ENCODE measurements at places on chromosomes 3 and 15.

GRCh38 chr15:53875139-53875538, 103.1 kb upstream of the UNC13C start:
- no peaks in the 10 kb centered on the region for H3K27me3 ChIP-seq
- H3K4me1 ChIP-seq = no peaks in the 10 kb centered on the region
- H3K36me3 ChIP-seq = no peaks in the 10 kb centered on the region
- no peak for DNase-seq
- H3K27ac ChIP-seq = no peak overlapping the region
- H3K4me3 ChIP-seq = no peak overlapping the region

- no peak overlapping the region for H3K27ac ChIP-seq
- H3K4me1 ChIP-seq = peaks cover 7% of the 10 kb centered on the region
- H3K4me3 ChIP-seq = no peak overlapping the region
- peak; percentile 46 for DNase-seq
- H3K36me3 ChIP-seq = no peaks in the 10 kb centered on the region
These were observed 177.2 kb downstream of the LRRC3B start for GRCh38 chr3:26799679-26800317.

- H3K4me1 ChIP-seq = no peaks in the 10 kb centered on the region
- DNase-seq = no peak
- H3K27me3 ChIP-seq = no peaks in the 10 kb centered on the region
- no peak overlapping the region for H3K4me3 ChIP-seq
- H3K36me3 ChIP-seq = no peaks in the 10 kb centered on the region
These were observed 93.0 kb upstream of the LPP start for GRCh38 chr3:188060840-188061544.

DNA sequence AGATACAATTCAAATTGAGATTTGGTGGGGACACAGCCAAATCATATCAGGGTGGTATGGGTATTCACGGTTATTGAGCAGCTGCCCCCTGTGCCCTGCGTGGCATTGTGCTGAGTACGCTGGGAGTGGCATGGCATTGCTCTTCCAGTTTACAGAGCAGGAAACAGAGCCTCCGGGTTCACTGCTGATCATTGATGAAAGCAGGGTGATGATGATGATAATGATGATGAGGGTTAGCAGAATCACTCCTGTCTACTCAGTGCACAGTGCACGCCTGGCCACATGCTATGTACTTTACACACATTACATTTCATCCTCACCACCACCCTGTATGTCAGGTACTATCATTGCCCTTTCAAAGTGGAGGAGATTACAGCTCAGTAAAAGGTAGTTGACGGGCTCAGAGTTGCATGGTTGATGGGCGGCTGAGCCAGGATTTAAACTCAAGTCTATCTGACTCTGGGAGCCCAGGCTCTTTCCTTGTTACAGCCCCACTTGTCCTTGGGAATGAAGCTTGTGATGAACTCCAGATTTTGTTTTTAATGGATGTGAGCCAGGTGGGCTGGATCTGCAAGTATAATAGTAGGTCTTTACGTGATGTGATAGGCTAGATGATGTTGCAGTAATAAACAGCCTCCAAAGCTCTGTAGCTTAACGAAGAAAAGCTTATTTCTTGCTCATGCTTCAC, 87.6 kb upstream of the MYZAP start:
- H3K4me1 ChIP-seq = peaks cover 15% of the 10 kb centered on the region
- no peak overlapping the region for H3K27ac ChIP-seq
- DNase-seq = no peak

DNA sequence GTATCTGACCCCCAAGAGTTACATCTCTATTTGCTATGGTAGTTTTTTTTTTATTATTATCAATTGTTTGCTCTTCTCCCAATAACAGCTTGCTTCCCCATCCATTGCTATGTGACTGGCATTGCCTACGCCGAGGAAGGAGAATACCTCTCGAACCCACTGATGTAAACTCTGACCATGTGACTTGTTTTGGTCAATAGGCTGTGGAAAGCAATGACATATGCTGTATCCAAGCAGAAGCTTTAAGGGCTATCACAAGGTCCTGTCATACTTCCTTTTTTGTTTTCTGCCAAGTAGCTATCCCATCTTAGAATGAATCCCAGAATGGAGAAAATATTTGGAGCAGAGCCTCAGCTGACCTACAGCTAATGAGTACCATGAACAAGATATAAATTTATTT, 111.0 kb upstream of the FRMD4B start:
- no peaks in the 10 kb centered on the region for H3K4me1 ChIP-seq
- no peak overlapping the region for H3K27ac ChIP-seq
- no peaks in the 10 kb centered on the region for H3K36me3 ChIP-seq

DNA sequence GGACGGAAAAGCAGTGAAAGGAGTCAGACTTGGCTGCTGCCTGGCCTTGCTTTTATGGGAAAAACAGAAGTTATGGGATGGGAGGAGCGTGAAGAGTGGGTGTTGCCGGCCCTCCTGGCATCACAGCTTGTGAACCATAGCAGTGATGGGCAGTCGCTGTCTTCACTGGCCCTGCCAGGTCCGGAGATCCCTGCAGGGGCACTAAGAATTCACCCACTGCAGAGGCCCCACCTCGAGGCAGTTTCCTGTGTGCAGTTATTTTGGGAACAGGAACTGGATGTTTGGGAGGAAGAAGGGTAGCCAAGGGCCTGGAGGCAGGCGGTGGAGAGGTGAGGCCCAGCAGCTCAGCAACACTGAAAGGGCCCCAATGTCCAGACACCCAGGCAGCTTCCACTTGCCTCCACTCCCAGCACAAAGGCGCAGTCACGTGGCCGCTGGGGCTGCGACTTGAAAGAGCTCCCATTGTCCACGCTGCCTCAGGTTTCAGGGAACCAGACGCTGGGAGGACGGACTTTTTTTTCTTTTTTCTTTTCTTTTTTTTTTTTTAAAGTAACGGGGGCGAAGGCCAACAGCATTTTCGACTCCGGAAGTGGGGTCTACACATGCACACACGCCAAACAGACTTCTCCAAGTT, 255.6 kb downstream of the ZNF621 start:
- no peaks in the 10 kb centered on the region for H3K27me3 ChIP-seq
- no peaks in the 10 kb centered on the region for H3K36me3 ChIP-seq
- no peak overlapping the region for H3K4me3 ChIP-seq
- peak; percentile 68 for DNase-seq
- peaks cover 13% of the 10 kb centered on the region for H3K4me1 ChIP-seq

DNA sequence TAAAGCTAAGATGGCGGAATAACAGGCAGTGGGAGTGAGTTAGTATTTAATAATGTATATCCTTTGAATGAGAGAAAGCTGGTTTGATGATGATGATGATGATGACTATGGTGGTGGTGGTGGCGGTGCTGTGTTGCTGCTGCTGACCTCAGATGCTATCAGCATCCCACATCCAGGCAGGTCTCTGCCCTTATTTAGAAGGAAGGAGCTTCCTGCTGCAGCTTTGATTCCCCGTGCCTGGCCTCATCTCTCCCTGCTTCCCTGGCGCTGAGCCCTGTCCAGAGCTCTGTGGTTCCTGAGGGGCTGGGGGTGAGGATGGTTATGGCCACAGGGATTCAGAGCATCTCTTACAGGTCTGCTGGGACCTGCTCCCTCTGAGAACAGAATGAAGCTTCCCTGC, 73.1 kb downstream of the RAB11A start:
- no peak overlapping the region for H3K27ac ChIP-seq
- peak; percentile 12 for DNase-seq
- H3K4me1 ChIP-seq = no peaks in the 10 kb centered on the region
- H3K27me3 ChIP-seq = no peaks in the 10 kb centered on the region
- no peaks in the 10 kb centered on the region for H3K36me3 ChIP-seq
- no peak overlapping the region for H3K4me3 ChIP-seq

GRCh38 chr3:36814066-36814717, 49.8 kb upstream of the DCLK3 start:
- H3K27me3 ChIP-seq = no peaks in the 10 kb centered on the region
- no peaks in the 10 kb centered on the region for H3K36me3 ChIP-seq
- H3K4me1 ChIP-seq = no peaks in the 10 kb centered on the region
- no peak for DNase-seq

DNA sequence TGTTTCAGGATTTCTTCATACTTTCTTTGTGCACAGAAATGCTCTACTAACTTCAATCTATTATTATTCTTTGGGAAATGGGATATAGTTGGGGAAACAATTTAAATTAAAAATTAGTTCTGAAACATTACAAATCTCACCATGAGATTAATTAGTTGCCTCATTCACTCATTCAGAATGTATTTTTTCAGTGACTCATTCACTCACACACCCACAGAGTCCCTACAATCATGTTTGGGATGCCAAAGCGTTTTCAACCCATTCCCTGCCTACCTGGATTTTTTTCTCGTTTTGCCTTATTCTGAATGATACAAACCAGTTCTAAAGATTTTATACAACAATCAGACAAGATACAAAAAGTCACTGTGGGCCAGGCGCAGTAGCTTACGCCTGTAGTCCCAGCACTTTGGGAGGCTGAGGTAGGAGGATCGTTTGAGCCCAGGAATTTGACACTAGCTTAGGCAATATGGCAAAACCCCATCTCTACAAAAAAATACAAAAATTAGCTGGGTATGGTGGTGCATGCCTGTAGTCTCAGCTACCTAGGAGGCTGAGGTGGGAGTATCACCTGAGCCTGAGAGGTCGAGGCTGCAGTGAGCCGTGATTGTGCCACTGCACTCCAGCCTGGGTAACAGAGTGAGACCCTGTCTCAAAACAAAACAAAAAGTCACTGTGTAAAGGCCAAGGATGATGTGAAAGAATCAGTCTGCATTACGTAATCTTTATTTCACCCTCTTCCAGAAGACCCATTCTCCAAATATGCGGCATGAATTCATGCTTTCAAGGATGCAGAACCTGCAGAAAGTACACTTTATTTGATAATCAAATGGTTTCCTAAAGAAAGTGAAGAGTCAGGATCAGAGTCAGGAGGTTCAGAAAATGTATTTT, 34.8 kb upstream of the ARHGEF3 start:
- H3K27me3 ChIP-seq = no peaks in the 10 kb centered on the region
- no peak overlapping the region for H3K4me3 ChIP-seq
- H3K27ac ChIP-seq = no peak overlapping the region
- no peaks in the 10 kb centered on the region for H3K36me3 ChIP-seq
- H3K4me1 ChIP-seq = peaks cover 10% of the 10 kb centered on the region

GRCh38 chr3:110940055-110940454, 131.6 kb upstream of the NECTIN3 start:
- no peaks in the 10 kb centered on the region for H3K4me1 ChIP-seq
- H3K27me3 ChIP-seq = no peaks in the 10 kb centered on the region
- no peak for DNase-seq
- H3K36me3 ChIP-seq = no peaks in the 10 kb centered on the region
- H3K4me3 ChIP-seq = no peak overlapping the region
- no peak overlapping the region for H3K27ac ChIP-seq

DNA sequence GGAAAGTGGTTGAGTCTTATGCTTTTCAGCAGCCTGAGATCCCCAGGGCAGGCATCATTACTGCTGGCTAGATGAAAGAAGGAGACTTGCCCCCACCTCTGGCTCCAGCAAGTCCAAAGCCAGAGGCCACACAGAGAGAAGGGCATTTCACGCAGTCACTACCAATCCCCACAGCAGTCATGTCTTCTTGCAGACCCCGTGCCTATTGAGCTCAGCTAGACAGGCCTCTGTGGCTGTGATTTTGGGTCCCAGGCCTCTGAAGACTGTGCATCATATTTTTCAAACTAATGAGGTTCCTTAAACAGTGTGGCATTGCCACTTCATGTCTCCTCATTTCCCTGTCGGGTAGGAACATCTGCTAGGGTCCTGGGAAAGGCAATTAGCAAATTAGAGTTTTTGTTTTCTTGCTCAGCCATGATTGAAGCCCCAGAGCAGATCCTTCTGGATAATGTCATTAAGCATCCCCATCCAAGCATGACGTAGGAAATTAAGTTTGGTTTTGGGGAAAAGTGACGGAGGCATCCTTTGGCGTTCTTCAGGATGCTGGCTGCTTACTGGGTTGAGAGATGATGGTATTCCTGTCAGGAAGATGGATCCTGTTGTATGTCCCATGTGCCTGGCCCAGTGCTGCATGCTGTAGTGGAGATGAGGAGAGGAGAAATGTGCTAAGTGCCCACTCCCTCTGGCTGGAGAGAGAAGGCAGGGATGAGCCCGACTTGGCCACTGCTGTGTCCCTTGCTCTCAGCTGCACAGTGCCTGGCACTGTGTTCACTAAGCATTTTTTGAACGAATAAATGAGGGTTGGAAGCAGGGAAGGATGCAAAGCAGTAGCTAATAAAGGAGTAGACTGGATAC, 7.0 kb downstream of the SPSB4 start:
- no peak overlapping the region for H3K4me3 ChIP-seq
- no peaks in the 10 kb centered on the region for H3K36me3 ChIP-seq
- no peak overlapping the region for H3K27ac ChIP-seq
- DNase-seq = no peak
- H3K4me1 ChIP-seq = peaks cover 12% of the 10 kb centered on the region

DNA sequence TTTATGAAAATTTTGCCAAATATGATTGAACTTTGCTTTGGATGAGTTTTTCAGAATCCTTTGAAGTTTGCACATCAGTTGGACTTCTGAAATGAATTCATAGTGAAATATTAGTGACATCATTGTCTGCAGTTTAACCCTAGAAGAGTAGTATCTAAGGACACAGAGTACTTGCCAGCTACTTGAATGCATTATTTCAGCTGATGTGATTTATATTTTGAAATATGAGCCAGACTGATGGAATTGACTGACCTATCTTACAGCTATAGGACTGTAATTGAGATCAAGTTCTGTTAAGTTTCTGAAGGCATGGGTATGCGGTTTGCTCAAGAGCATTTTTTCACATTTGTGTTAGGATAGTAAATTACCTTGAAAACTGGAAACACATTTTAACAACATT, 51.2 kb downstream of the LYSMD4 start:
- peaks cover 9% of the 10 kb centered on the region for H3K36me3 ChIP-seq
- H3K4me1 ChIP-seq = no peaks in the 10 kb centered on the region
- H3K4me3 ChIP-seq = no peak overlapping the region
- no peak overlapping the region for H3K27ac ChIP-seq
- no peak for DNase-seq

DNA sequence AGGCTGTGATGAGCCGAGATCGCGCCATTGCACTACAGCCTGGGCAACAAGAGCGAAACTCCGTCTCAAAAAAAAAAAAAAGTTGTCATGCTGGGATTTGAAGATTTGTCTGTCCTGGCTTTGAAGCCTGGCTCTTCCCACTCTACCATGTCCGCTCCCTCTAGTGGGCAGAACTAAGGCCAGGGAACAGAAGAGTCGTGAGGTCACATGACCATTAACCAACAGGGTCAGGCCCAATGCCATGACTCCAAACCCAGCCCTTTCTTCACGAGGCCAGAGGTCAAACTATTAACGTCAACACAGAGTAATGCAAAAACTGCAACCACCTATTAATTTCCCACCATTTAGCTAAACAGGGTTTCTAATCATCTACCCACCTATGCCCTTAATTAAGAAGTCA, 212.1 kb downstream of the ADAMTS17 start:
- H3K36me3 ChIP-seq = no peaks in the 10 kb centered on the region
- H3K4me3 ChIP-seq = no peak overlapping the region
- H3K27me3 ChIP-seq = no peaks in the 10 kb centered on the region
- no peaks in the 10 kb centered on the region for H3K4me1 ChIP-seq
- DNase-seq = no peak
